Stimulated activated CD4-positive, alpha-beta T cell treated with anti-CD3 and anti-CD28 coated beads, TNF-alpha, amount 100 ng/mL, for 4 hours (primary cell): ENCODE measurements at places on chromosomes 12 and 14.

- DNase-seq: no peak
These were observed 13.5 kb downstream of the CCDC197 start for GRCh38 chr14:94010625-94011024.

GRCh38 chr14:25102788-25103187, 52.8 kb upstream of the STXBP6 start:
- no peak for DNase-seq

DNA sequence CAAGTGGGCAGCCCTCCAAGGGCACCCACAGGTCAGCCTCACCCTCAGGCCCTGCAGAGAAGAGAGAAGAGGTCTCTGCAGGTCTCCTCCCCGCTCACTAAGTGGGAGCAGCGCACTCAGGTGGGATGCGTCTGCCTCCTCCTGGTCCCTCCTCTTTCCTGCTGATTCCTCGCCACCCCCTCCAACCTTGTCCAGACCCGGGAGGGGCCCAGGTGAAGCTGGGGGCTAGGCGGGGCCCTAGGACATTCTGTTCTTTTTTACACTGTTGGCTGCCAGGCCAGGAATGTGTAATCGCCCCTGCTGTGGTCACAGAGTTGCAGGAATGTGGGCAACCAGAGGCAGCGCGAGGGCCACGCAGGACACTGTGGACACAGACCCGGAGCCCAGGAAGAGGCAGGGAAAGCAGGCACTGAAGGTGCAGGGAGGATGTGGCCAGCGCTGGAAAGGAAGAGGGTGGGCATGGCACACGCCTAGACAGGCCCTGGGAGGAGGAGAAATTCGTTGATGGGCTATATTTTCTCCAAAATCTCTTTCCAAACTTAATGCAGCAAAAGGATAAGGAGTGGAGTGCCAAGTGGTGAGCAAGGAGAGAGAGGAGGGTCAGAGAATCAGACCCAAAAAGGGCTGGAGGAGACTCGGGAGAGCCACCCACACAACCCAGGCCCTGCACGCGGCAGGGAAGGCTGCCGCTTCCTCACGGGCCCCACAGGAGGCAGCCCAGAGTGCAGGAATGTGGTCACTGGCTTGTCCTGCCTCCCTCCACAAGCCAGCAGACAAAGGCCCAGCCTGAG, 911 bp upstream of the SCNN1A start:
- DNase-seq: no peak

DNA sequence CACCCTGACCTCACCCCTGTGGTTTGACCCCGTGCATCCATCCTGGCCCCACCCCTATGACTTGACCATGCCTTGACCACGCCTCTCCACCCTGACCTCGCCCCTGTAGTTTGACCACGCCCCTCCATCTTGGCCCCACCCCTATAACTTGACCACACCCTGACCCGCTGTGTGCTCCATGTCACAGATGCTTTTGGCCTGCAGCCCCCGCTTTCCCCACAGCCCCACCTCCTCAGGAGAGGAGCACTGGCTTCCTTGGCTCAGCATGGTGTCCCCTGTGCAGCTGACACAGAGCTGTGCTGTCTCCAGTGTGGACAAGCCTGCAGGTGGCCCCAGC, 269.9 kb upstream of the SFSWAP start:
- no peak for DNase-seq

DNA sequence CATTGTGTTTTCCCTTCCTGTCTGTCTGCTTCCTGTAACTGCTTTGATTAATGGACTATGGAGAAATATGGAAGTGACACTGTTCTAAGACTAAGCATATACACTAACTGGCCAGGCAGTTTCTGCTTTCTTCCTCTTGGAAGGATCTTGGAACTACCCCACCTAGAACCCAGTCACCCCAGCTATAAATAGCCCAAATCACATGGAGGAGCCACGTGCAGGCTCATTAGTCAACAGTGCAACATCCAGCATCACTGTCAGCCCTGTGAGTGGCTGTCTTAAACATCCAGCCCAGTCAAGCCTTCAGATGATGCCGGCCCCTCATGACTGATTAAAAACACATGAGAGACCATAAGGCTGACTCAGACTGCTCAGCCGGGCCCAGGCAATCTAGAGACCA, 39.2 kb downstream of the BCAT1 start:
- no peak for DNase-seq

GRCh38 chr12:85874031-85874461, at the start of gene NTS:
Gene NTS, plus strand, starts transcription at chr12:85874295. Its CDS starts 109 bp downstream, at chr12:85874404.
- no peak for DNase-seq

DNA sequence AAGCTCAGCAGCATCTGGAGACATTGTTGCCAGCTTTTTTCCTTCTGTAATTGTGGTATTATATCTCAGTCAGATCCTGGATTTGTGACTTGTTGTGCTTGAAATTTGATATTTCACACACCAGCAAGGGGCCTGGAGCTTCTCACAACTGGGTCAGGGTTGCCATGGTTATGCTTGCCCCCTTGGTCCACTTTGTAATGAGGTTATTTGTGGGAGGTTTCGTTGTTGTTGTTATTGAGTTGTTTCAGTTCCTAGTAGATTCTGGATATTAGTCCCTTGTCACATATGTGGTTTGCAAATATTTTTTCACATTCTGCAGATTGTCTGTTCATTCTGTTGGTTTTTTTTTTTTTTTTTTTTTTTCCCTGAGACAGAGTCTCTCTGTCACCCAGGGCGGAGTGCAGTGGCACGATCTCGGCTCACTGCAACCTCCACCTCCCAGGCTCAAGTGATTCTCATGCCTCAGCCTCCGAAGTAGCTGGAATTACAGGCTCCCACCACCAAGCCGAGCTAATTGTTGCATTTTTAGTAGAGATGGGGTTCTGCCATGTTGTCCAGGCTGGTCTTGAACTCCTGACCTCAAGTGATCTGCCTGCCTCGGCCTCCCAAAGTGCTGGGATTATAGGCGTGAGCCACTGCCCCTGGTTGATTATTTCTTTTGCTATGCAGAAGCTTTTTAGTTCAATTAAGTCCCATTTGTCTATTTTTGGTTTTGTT, 80.6 kb upstream of the ETV6 start:
- DNase-seq: no peak

DNA sequence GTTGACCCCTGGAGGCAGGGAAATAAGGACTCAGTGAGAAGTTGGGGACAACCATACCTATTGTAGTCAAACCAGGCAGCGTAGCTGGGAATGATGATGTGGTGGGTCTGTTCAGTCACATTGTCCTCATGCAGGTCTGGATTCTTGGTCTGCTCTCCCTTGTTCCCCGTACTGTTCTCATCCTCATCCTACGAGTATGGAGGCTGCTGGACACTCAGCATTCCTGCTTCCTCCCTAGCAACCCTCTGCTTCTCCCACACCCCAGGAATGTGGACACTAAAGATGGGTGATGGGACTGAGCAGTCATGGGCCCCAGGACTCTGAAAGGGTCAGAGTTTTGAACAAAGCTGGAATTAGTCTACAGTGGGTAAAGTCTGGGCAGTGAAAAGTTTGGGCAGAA, 10.9 kb downstream of the SMARCC2 start:
- DNase-seq: no peak

DNA sequence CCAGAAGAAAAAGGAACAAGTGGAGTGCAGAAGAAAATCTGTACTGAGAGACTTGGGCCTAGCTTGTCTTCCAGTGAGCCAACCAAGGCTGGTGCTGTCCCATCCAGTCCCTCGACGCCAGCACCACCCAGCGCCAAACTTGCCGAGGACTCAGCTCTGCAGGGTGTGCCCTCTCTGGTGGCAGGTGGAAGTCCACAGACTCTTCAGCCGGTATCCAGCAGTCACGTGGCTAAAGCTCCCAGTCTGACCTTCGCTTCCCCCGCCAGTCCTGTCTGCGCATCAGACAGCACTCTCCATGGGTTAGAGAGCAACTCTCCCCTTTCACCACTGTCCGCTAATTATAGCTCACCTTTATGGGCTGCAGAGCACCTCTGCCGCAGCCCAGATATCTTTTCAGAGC, 15.6 kb downstream of the CIPC start:
- no peak for DNase-seq

GRCh38 chr12:123732251-123732650, 20.1 kb downstream of the ATP6V0A2 start:
- no peak for DNase-seq

- DNase-seq: no peak
These were observed 50.3 kb downstream of the SLC38A1 start for GRCh38 chr12:46218322-46219095.

- DNase-seq: no peak
These were observed 24.3 kb downstream of the EMP1 start for GRCh38 chr12:13220838-13221237.

GRCh38 chr12:62438098-62438692, 28.4 kb upstream of the MON2 start:
- DNase-seq: no peak

GRCh38 chr14:31884776-31885379, 192.2 kb upstream of the ARHGAP5 start:
- DNase-seq: no peak

DNA sequence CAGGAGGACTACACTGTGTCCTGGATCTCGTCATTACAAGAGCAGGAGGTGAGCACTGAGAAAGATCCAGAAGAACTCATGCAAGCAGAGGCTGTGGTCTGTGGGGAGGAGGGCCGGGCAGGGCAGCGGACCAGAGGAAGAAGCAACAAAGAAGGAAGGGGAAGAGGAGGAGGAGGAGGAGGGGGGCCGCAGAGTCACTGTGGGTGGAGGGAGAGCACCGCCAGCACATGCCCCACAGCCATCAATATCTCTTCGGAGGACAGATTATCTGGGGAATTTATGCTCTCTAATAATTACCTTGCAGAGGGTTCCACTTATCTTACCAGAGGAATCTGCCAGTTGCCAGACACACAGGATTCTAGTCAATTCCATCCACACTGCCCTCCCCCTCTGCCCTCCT, 105.6 kb downstream of the DPF3 start:
- DNase-seq: no peak

DNA sequence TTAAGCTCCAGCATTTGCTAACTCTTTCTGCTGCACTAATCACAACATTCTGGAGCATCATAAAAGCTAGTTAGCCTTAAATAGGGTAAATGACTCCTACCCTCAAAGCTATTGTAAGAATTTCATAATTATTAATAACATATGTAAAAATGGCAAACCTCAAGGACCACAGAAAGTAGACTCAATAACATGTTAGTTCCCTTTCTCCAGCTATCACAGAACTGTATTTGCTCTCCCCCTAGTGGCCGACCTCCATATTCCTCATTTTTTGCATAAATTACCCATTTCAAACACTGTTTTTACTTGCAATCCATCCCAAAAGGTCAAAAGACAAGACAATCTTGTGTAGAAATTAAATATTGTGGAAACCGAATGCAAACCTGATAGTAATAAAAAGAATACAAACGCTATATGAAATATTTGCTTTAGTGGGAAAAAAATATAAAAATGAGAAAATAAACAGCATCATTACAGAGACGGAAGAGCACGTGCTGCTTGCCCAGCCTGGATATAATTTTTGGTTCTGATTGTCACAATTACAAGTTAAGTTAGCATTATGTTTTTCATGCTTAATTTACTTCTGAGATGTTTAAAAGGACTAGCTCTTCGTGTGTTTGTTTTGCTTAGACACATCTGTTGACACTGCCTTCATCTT, 97.9 kb downstream of the RERGL start:
- no peak for DNase-seq

DNA sequence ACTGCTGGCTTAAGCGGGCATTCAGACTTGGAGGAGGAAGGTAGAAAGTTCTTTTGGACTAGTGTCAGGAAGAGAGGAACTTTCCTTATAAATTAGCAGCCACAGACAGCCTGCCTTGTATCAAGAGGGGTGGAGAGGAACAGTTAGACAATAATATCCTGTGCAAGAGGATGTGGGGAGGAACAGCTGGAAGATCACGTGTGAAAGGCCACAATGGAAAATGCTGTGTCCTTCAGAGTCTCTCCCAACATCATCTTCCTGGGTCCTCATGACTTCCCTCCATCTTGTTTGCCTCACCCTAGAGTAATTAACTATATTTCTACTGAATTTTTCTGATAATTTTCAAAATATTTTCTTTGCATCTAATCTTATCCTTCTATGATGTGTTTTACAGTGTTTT, 117.4 kb downstream of the MGAT4C start:
- no peak for DNase-seq

DNA sequence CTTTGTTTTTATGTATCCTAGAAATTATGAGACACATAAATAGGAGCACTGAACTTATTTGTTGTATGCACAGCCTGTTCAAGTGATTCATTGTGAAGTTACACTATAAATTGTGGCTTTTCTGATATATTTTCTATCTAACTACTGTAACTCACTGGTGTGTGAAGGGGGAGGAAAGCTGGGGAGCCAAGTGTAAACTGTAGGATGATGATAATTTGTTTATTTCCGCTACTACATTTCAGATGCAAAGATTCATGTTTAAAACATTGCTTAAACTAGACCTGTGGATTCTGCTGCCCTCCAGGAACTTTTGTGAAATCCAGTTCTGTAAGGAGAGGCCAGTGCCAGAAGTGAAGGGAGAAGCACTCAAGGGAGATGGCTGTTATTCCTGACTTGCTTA, 3.3 kb downstream of the TMTC2 start:
- no peak for DNase-seq

GRCh38 chr12:43277651-43278540, 274.1 kb downstream of the ADAMTS20 start:
- no peak for DNase-seq

GRCh38 chr14:57493467-57494181, at the start of gene CCDC198:
Gene CCDC198, minus strand, starts transcription at chr14:57493857. Its CDS starts 142 bp downstream, at chr14:57493715.
- no peak for DNase-seq

DNA sequence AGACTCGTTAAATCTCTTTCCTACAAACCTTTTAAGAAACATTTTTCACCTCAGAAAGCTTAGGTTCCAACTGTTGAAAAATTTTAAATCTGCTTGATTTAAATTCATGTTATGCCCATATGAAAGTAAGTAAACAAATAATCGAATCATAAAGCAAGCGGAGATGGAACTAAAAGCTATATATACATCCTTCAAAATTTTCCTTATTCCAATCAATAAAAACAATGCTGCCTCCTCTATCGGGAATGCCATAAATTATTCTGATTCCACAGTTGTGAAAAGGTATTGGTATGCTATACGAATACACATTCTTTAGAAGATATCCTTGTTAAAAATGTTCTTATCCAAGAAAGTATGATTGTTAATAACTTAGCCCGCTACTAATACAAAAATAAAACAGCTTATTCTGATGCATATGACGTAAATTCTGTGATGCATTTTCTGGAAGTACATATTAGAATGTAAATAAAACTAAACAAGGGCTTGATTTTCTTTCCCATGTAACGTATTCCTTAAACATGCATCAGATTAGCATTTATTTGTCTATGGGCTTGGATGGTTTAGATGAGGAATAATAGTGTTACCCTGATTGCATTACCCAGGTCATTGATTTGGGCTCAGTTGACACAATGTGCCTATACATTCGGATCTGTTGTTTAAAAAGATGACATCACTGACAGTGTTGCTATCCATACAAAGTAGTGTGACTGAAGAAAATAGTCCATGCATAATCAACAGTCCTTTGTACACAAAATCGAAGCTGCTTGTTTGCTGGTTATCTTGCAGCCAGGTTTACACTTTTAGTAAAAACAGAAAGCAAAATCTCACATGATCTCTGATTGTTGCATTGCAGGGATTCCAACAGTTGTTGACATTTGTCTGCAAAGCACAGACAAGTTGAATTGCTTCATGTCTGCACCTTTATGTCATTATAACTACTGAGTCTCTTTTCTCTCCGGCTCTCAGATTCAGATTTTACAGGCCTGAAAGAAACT, 656 bp upstream of the DTD2 start:
- DNase-seq: no peak
